ENCODE measurements at places on chromosomes 1 and 21.

DNA sequence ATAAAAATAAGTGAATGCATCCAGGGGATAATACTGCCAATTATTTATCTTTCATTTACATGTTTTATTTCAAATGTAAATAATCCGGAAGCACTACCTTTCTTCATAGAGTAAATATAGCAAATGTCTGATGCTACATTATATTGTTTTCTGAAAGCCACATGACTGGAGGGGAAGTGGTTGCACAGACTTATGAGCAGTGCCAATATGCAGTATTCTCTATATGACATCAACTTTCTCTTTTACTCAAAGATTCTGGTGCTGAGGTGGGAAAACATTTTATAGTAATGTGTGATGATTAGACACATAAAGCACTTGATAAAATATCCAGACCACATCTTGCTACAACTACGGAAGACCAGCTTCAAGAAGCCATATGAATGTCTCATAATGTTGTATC is 314.7 kb downstream of the NEGR1 start:
- no peak for DNase-seq

GRCh38 chr1:17158961-17159360 is 39.7 kb upstream of the PADI2 start:
- DNase-seq, result no peak

GRCh38 chr1:99731384-99731783 is 35.1 kb downstream of the FRRS1 start:
- DNase-seq, result no peak

DNA sequence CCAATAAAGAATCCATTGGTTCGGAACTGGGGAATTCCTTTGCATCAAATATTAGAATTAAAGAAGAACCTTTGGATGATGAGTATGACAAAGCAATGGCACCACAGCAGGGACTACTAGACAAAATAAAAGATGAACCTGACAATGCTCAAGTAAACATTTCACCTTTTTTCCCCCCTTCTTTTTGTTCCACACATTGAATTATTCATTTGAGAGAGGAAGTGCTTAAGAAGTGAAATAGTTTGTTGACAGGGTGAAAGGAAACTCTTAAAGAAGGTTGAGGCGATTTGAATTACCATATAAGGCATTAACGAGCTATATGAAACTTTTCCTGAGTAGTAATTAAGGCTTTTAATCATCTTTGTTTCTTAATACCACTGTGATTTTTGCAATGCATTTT is 93.1 kb downstream of the ZMYM4 start:
- DNase-seq, result no peak

- DNase-seq, result no peak
These were observed 395.6 kb upstream of the PBX1 start for GRCh38 chr1:164163289-164163849.

- DNase-seq, result peak; percentile 21
These were observed 50.0 kb downstream of the TBCE start for GRCh38 chr1:235417086-235417697.

DNA sequence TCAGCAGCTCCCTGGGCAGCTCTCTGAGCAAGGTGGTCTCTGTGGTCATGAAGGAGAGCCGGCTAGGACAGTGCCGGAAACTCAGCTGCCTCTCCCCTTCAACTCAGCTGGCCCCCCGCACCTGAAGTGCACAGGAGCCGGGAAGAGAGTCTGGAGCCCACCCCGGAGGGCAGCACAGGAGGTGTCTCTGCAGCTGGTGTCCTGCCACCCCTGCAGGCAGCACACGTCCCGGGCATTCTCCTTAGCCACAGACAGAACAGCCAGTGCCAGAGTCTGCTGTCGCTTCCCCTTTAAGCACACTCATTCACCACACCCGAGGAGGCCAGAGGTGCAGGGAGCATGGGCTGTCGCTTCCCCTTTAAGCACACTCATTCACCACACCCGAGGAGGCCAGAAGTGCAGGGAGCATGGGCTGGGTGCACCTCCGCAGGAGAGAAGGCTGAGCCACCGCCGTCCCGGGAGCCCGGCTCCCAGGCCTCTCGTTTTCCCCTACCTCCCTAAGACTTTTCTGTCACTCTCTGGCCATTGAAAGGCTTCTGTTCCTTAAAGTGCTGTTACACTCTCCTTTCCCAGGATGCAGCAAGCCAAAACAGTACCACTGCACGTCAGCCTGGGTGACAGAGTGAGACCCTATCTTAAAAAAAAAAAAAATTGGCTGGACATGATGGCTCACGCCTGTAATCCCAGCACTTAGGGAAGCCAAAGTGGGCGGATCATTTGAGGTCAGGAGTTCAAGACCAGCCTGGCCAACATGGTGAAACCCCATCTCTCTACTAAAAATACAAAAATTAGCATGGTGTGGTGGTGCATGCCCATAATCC is 16.9 kb upstream of the SAMD11 start:
- DNase-seq, result no peak

DNA sequence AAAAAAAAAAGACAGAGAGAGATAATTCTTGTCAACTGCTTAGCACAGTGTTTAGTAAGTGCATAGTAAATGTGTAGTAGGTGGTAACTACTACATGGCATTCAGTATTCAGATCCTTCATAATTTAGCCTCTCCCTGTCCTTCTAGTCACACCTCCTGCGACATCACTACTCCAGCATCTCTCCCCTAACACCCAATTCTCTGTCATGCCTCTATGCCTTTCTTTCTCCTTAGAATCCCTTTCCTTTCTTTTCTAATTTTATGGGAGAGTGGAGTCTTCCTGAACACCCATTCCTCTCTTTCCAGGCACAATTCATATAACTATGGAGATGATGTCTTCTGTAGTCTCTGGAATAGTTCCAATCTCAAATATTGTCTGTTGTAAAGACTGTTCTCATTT is 3.9 kb upstream of the VPS72 start:
- DNase-seq, result no peak

Data from activated naive CD8-positive, alpha-beta T cell treated with anti-CD3 and anti-CD28 coated beads, Interleukin-2, amount 50 U/mL, for 16 hours (primary cell).